ENCODE measurements at places on chromosomes 7 and 10.

DNA sequence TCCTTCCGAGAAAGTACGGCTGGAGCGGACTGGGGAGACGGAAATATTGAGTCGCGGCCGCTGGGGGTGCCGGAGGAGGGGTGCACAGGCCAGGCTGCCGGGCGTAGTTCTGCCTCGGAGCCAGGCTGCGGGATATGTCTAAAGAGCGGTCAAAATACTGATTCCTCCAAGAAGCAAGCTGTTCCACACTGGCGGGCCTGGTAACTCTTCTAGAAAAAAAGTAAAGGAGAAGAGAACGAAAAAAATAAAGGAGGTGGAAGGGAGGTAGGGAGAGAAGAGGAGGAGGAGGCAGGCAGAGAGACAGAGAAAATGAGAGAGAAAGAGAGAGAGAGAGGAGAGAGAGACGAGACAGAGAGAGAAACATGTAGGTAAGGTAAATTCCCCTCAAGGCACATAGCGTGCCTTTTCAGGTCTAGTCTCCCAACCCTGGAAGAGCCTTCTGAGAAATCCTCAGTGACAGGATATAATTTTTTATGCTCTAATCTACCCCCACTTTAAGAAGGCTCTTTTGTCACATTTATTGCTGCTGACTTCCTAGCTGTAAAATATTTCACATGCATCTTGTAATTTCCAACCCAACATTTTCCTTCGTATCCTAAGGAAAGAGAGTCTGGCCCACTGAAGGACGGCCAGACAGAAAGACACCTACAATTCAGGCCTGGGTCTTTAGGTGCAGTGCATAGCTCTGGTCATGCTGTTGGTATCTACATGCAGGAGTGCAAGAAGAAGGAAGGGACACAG is 5.7 kb downstream of the DLX5 start:
- peak; percentile 58 for DNase-seq

GRCh38 chr7:674454-675410 is 51.8 kb upstream of the DNAAF5 start:
- no peak for DNase-seq

DNA sequence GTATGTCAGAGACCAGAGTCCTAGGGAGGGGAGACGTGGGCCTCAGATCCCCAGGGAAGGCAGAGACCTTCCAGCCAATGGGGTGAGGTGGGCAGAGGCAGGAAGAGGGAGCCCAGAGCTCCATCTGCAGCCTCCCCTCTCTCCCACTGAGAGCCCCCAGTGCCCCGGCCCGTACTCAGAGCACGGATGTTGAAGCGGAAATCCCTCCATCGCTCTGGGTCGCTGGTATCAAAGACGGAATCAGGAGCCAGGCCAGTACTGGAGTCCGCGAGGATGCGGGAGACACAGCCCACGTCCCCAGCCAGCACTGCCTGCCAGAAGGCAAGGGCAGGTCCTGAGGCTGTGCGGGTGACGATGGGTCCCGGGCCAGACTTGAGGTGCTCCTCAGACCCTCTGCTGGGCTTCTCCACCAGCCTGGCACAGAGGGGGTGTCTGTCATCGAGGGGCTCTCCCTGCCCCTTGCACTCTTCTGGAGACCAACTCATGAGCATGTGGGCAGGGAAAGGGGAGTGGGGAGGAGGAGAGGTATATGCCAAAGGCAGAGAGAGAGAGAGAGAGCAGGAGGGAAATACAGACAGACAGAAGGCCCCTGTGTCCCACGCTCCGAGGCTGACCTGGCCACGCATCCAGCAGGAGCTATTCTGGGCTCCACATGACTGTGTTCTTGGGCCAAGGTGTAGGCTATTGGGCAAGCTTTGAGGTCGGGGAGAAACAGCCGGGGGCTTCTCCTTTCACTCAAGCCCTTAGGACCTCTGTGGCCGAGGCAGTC is at the start of gene ASB10:
Gene ASB10, minus strand, starts transcription at position 611 of the 769 bp plus-strand sequence. Its CDS starts 120 bp downstream, at position 491.
- no peak for DNase-seq

GRCh38 chr7:114083166-114084001 is 164.6 kb upstream of the PPP1R3A start:
- peak; percentile 71 for DNase-seq

- no peak for DNase-seq
Observed at GRCh38 chr10:4033341-4033896, 248.4 kb upstream of the KLF6 start.

DNA sequence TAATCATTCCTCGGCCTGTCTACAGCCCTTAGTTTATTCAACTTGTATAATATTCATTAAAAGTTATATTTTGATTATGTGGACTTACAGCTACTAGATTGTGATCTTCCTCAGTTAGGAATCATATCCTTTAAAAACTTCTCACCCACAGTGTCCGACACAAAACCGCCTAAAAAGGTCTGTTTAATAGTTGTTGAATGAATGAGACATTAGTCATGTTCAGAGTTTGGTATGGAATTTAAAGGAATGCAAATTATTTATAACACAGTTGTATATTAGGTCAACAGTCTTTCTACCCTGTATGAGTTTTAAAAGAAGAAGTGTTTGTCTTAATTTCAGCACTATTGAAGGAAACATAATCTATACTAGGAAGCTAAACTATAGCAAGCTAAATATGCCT is 390.0 kb downstream of the ARL4A start:
- DNase-seq = no peak

Data from islet precursor cell (in vitro differentiated cells).